Fibroblast of the conjunctiva (primary cell): ENCODE measurements at places on chromosomes 1 and 21.

DNA sequence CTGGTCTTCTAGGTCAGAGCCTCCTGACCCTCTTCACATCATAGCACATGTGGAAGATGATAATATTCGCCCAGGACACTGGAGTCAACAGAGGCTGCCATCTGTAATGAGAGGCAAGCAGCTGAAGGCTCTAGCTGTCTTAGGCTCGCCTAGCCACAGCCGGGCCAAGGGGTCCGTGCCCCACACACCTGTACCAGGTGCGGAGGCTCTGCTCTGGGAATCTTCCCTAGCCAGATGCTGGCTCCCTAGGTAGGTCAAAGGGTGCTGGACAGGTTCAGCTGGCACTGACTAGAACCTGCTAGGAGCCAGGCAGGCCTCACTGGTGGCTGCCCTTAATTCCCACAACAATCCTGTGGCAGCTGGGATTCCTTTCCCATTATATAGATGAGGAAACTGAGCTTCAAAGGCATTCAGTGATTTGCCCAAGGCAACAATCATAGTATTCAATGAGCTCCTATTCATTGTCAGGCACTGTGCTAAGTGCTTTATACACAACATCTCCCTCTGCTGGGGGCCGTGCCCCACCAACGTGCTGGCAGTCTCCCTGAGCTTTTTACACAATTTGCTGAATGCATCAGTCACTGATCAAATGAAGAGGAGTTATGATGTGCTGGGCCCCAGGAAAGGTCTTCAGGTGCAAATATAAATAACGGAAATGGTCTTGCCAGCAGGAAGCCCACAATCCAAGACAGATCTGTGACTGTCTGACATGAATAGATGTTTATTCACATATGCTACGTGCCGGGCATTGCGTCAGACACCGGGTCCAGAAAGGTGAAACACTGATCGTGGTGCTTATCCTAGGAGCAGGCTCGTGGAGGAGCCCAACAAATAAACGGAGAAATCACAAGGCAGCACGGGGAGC, 58.0 kb downstream of the DDX20 start:
- DNase-seq, result no peak

- no peak for DNase-seq
Measured at GRCh38 chr1:184664661-184665060, 90.0 kb downstream of the EDEM3 start.

GRCh38 chr1:63255153-63255552, 67.2 kb upstream of the FOXD3 start:
- no peak for DNase-seq

DNA sequence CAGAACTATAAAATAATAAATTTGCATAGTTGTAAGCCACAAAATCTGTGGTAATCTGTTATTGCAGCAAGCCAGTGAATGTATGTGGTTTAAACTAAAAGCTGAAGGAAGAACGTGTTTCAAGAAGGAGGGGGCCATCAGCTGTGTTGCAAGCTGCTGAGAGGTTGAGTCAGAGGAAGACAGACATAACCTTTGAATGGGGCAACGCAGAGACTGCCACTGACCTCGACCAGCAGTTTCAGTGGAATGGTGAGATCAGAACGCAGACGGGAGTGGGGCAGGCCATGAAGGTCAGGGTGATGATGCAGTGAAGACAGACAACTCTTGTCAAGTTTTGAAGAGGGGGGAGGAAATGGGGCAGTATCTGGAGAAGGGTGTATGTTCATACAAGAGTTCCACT, 23.2 kb upstream of the QSOX1 start:
- DNase-seq, result peak; percentile 51

DNA sequence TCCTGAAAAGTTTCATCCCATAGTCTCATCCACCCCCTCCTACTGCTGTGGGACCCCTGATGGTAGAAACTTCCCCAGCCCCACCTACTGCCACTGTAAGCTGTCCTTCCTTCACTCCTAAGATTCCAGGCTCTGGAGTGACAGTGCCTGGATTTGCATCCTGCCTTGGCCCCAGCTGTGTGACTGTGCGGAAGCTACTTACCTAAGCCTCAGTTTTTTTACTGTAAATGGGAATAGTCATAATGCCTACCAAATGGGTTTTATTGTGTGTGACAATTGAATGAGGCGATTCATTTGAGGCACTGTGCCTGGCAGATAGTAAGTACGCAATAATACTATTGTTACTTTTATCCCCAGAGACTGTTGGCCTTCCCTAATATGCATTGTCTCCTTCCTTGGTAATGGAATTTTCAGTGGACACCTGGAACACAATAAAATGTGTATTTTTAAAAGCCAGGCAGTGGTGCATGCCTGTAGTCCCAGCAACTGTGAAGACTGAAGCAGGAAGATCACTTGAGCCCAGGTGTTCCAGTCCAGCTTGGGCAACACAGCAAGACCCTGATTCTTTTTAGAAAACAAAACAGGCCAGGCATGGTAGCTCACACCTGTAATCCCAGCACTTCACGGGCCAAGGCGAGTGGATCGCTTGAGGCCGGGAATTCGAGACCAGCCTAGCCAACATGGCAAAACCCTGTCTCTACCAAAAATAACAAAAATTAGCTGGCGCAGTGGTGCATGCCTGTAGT, 55.0 kb upstream of the ZNF326 start:
- no peak for DNase-seq

GRCh38 chr1:57471995-57472394, 48.1 kb upstream of the DAB1 start:
- DNase-seq, result no peak

- no peak for DNase-seq
Measured at GRCh38 chr1:147821883-147822282, 61.5 kb upstream of the GJA5 start.

GRCh38 chr1:33634806-33635205, 162.4 kb downstream of the ZSCAN20 start:
- no peak for DNase-seq

DNA sequence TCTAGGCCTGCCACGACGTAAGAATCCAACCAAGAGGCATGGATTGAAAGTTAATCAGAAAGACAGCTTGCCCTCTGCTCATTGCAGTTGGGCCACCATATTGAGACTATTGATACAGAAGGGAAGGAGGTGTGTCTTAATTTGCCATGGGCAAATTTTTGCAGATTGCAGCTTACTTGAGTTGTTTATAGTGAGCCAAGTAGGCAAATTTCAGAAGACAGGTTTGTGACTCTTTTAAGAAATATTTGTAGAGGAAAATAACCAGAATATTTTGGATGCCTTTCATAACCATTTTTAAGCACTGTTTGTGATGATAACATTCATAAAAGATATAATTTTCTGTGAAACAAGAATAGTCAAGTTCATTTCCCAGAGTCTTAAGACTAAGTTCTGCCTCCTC, 74.1 kb downstream of the PRDM2 start:
- no peak for DNase-seq

GRCh38 chr1:108615544-108615943, 45.3 kb downstream of the HENMT1 start:
- no peak for DNase-seq
